ENCODE measurements at places on chromosomes 5 and 9. TPM values are rescaled to one million over a fixed set of nuclear protein-coding genes. Genes with fewer than 3 reads are reported as not detected.
A peak's percentile ranks its signal among the peaks of the same experiment; 100 is the strongest.

DNA sequence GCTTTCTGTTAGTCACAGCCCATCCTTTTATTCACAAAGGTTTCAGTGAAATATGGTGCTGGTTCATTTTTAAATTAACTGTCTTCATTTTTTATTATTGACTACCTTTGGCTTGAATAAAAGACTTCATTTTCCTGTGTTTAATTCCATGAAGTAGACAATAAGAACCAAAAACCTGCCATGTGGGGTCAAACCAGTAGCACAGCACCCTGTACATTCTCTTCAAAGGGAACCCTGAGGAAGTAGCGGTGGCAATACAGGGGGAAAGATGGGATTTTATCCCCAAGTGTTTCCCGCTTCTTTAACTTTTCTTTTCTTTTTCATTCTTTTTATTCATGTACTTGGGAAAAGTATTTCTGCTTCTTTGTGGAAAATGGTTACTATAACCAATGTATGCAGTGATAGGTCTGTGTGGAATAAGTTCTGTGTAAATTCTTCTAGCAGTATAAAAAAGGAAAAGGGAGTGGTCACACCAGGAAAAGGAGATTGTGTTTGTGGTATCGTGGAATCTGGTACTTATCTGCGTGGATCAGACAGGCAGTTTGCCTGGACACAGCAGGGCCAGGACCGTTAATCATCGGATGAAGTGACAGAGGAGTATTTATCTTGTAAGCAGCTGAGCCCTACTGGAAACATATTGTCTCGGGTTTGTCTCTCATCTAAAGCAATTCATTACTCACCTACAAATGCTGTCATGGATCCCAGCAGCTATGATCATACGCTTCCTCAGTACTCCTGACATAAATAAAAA, 94.2 kb downstream of the PPIC start:
- no peaks in the 10 kb centered on the region for H3K4me1 ChIP-seq
- no peak overlapping the region for H3K27ac ChIP-seq
- 0 out of 2 replicates have a peak, but pooled peaks cover 6% of the 10 kb centered on the region for H3K36me3 ChIP-seq
- H3K27me3 ChIP-seq, result no peaks in the 10 kb centered on the region

- H3K27me3 ChIP-seq, result no peaks in the 10 kb centered on the region
- DNase-seq, result no peak
- H3K4me3 ChIP-seq, result no peak overlapping the region
- no peaks in the 10 kb centered on the region for H3K36me3 ChIP-seq
- H3K27ac ChIP-seq, result no peak overlapping the region
Measured at GRCh38 chr5:93278896-93279295, 302.1 kb downstream of the NR2F1-AS1 start.

DNA sequence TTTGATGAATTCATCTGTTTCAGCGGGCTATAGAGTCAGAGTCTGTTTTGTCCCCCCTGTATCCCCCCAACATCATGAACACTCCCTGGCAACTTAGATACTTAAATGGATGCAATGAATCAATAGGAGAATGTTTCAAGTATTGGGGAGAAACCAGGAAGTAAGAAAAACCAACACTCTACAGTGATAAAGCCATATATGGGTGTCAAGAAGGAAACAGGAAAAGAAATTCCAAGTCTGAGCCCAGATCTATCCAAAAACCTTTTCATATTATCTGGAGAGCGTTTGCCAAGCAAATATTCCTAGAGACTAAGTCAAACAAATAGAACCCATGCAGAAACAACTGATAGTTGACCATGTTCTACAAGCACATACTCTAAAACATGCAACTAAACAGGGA, 2.3 kb upstream of the GNAQ start:
- no peaks in the 10 kb centered on the region for H3K27me3 ChIP-seq
- no peak overlapping the region for H3K27ac ChIP-seq
- DNase-seq, result no peak
- no peak overlapping the region for H3K4me3 ChIP-seq
- peaks cover 11% of the 10 kb centered on the region for H3K4me1 ChIP-seq

DNA sequence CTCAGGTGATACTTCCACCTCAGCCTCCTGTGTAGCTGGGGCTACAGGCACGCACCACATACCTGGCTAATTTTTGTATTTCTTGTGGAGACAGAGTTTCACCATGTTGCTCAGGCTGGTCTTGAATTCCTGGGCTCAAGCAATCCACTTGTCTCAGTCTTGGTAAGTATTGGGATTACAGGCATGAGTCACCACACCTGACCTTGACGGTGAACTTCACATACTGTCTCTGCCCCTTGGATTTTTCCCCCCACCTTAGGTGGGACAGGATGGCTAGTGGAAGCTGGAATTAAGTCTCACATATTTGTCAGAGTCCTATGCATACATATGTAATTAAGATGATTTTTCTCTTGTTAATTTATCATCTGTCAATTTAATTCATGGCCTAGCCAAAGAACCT, 20.9 kb upstream of the RFK start:
- H3K36me3 ChIP-seq, result no peaks in the 10 kb centered on the region
- no peak overlapping the region for H3K27ac ChIP-seq
- H3K27me3 ChIP-seq, result no peaks in the 10 kb centered on the region
- DNase-seq, result no peak
- no peaks in the 10 kb centered on the region for H3K4me1 ChIP-seq

GRCh38 chr9:98191181-98191608, 1.2 kb downstream of the CORO2A start:
- no peaks in the 10 kb centered on the region for H3K36me3 ChIP-seq
- DNase-seq, result no peak
- H3K27me3 ChIP-seq, result no peaks in the 10 kb centered on the region
- no peaks in the 10 kb centered on the region for H3K4me1 ChIP-seq

DNA sequence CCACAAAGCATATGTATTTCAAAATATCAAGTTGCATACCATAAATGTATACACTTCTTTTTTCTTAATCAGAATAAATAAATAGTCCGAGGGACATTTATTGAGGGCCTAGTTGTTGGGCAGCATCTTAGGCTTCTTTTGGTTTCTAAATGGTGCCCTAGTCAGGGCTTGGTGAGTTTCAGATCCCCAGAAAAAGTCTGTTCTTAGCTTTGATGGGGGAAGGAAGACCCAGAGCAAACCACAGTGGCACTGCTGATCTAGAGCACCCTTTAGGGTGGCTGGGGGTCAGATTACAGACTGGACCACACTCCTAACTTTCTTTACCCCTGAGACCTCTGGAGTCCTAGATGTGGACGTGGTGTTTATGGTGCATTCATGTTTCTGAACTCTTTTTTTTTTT, 97.8 kb downstream of the C9orf152 start:
- peaks cover 36% of the 10 kb centered on the region for H3K4me1 ChIP-seq
- no peak overlapping the region for H3K4me3 ChIP-seq
- H3K36me3 ChIP-seq, result peaks cover 29% of the 10 kb centered on the region
- no peaks in the 10 kb centered on the region for H3K27me3 ChIP-seq
- no peak for DNase-seq

DNA sequence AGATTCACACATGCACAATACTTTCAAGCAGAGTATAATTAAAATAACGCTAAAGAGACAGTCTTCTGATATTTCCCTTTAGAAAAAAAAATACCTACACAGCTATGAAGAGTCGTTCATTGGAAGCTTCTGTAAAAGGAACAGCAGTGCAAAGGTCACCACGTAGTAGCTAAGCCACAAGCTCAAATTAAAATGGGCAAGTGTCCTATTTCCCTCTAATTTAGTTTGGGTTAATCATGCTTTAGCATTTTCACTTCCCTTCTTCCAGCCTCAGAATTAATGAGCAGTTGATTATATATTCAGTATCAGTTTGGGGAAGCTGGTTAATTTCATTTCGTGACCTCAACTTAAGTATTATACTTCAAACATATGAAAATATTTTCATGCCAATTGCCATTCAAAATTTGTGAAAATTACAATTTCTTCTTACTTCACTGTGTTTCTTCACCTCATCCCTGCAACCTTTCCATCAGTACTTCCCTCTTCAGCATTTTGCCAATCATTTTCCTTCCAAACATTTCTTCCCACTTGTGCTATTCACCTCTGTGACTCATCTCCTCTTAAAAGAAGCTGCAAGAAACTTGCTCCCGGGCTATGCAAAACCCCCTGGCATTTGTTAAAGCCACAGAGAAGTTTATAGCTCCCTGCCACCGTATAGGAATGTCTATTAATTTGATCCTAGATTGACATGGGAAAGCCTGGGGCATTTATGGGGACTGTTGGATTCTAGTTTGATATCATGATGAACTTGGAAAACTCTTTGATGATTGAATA, 83.0 kb downstream of the DMRTA1 start:
- no peak overlapping the region for H3K4me3 ChIP-seq
- no peaks in the 10 kb centered on the region for H3K36me3 ChIP-seq
- H3K27me3 ChIP-seq, result no peaks in the 10 kb centered on the region

GRCh38 chr5:143118222-143118621, 285.3 kb downstream of the NR3C1 start:
- DNase-seq, result no peak
- no peak overlapping the region for H3K4me3 ChIP-seq
- H3K27ac ChIP-seq, result no peak overlapping the region

- H3K4me1 ChIP-seq, result peaks cover 25% of the 10 kb centered on the region
- H3K36me3 ChIP-seq, result no peaks in the 10 kb centered on the region
- H3K27me3 ChIP-seq, result no peaks in the 10 kb centered on the region
Measured at GRCh38 chr5:103444333-103445038, 118.1 kb downstream of the NUDT12 start.

DNA sequence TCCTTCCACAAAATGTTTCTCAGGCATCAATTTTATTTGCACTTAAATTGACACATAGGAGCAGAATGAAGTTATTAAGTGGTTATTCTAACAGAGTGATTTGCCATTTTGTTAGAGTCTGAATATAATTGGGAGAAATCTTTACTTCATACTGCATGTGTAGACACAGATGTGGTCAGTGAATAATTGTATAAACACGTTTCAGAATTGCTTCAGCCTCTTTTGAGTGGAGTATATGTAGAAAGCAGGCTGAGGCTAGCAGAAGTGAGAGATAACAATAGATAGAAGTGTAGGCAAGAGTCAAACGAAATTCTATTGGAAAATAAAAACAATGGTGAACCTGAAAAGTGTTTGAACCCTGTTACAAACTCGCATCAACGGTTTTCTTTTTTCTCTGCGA, 270.7 kb downstream of the TMEM167A start:
- H3K4me1 ChIP-seq, result no peaks in the 10 kb centered on the region
- H3K4me3 ChIP-seq, result no peak overlapping the region
- peak; percentile 14 for DNase-seq

DNA sequence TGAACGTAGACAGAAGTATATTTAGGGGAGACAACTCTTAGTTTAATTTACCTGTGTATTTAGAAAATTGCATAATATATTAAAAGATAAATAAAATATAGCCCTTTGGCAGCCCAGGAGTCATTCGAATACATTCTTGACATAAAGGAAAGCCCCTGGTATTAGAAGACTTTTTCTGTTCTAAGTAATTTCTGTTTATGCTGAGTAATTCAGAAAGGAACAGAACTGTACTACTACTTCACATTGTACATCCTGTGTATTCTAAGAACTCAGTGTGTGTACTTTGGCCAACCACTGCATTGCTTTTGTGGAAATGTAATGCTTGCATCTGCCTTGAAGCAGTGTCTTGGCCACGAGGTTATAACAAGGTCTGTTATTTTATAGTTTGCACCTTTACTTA, 136.4 kb downstream of the KDM4C start:
- no peaks in the 10 kb centered on the region for H3K27me3 ChIP-seq
- 0 out of 2 replicates have a peak, but pooled peaks cover 4% of the 10 kb centered on the region for H3K36me3 ChIP-seq
- DNase-seq, result no peak
- H3K27ac ChIP-seq, result no peak overlapping the region

DNA sequence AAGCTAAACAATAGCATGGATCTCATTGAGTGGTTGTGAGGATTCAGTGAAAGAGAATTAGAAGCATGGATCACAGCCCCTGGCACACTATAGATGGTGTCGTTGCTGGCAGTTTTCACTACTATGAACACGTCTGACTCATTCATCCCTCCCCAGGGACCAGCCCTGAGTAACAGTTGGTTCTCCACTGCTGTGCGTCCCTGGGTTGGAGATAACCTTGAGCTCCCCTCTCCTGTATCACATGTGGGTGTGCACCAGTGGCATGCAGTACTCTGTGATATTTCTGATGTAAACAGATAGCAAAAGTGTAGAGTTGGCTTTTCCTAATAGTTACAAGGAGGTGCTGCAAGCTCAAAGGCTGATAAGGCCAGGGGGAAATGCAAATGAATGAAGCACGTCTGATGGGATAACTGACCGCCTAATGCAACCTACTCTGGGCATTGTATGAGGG, 8.8 kb upstream of the LCP2 start:
- H3K4me3 ChIP-seq, result no peak overlapping the region
- peak; percentile 91 for DNase-seq
- peaks cover 5% of the 10 kb centered on the region for H3K4me1 ChIP-seq

GRCh38 chr5:130068101-130068500, 163.8 kb downstream of the CHSY3 start:
- 0 out of 2 replicates have a peak, but pooled peaks cover 11% of the 10 kb centered on the region for H3K4me1 ChIP-seq
- no peak overlapping the region for H3K4me3 ChIP-seq
- no peaks in the 10 kb centered on the region for H3K36me3 ChIP-seq

- no peak overlapping the region for H3K4me3 ChIP-seq
- H3K36me3 ChIP-seq, result peaks cover 5% of the 10 kb centered on the region
- no peaks in the 10 kb centered on the region for H3K27me3 ChIP-seq
- H3K4me1 ChIP-seq, result no peaks in the 10 kb centered on the region
Measured at GRCh38 chr9:79598562-79599345, 27.0 kb downstream of the TLE4 start.

GRCh38 chr5:81961651-81962440, 10.0 kb upstream of the ATG10 start:
- H3K4me3 ChIP-seq, result no peak overlapping the region
- H3K27me3 ChIP-seq, result no peaks in the 10 kb centered on the region
- no peak overlapping the region for H3K27ac ChIP-seq
- no peaks in the 10 kb centered on the region for H3K4me1 ChIP-seq
- no peak for DNase-seq

DNA sequence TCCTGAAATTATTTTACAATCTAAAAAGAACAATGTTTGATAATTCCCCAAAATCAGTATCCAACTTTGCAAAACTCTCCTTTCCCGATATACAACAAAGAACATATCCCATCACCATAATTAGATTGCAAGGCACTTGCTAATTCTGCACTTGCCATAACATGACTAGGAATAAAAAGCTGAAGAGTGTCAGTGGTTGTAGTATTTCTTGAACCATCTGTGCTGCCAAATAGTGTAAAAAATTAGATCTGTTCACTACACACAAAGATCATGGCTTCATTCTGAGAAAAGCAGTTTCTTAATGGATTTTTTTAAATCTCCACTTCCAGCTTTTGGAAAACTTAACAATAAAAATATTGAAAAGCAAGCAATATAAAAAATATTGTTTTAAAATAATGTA, 259.5 kb upstream of the FAM174A start:
- no peaks in the 10 kb centered on the region for H3K36me3 ChIP-seq
- no peak overlapping the region for H3K27ac ChIP-seq
- no peaks in the 10 kb centered on the region for H3K4me1 ChIP-seq
- no peaks in the 10 kb centered on the region for H3K27me3 ChIP-seq

GRCh38 chr9:80556631-80557030, 984.9 kb downstream of the TLE4 start:
- H3K4me1 ChIP-seq, result no peaks in the 10 kb centered on the region
- H3K4me3 ChIP-seq, result no peak overlapping the region
- DNase-seq, result no peak
- H3K27me3 ChIP-seq, result no peaks in the 10 kb centered on the region
- no peaks in the 10 kb centered on the region for H3K36me3 ChIP-seq

Gene PCDHB6
- 0.22 TPM for total RNA-seq

Gene DRD1
- not detected for total RNA-seq

Gene TSSK1B
- not detected for total RNA-seq

Gene TRAF1
- 0.38 TPM for total RNA-seq

Gene RAB14
- total RNA-seq, result 28.8 TPM

Gene ABLIM3
- 5.6 TPM for total RNA-seq

Gene RANBP17
- total RNA-seq, result 3.8 TPM

Gene CDC20B
- total RNA-seq, result not detected

Gene NEUROG1
- total RNA-seq, result not detected
